ENCODE measurements at places on chromosomes 1 and 21. TPM values are rescaled to one million over a fixed set of nuclear protein-coding genes. Genes with fewer than 3 reads are reported as not detected.

- peaks cover 5% of the 10 kb centered on the region for H3K4me1 ChIP-seq
- H3K27ac ChIP-seq, result no peak overlapping the region
- H3K36me3 ChIP-seq, result peaks cover 7% of the 10 kb centered on the region
- H3K4me3 ChIP-seq, result no peak overlapping the region
- no peaks in the 10 kb centered on the region for H3K27me3 ChIP-seq
These were observed 11.3 kb downstream of the OLFML3 start for GRCh38 chr1:113990530-113990929.

GRCh38 chr1:3822421-3822820 lies 26.1 kb upstream of the LRRC47 start:
- no peak overlapping the region for H3K27ac ChIP-seq
- H3K4me1 ChIP-seq, result no peaks in the 10 kb centered on the region
- DNase-seq, result no peak

DNA sequence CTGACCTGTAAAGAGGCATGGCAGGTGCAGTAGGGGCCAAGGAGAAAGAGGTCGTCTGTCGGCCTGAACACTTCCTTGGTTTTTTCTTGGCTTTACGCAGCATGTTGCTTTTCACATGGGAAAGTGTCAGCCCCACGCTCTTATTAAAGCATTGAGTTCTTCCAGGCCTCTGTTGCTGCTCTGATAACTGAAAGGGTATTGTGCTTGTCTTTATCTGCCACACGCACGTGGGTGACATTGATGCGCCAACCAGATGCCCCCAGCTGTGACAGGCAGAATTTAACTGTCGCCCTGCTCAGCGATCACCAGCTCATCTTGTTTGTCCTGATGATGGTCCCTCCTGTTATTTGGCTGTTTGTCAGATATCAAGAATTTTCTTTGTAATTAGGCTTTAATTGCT lies 76.5 kb downstream of the GALNT2 start:
- DNase-seq, result no peak
- H3K27me3 ChIP-seq, result no peaks in the 10 kb centered on the region
- peak overlapping the region; percentile 57 for H3K27ac ChIP-seq
- H3K4me3 ChIP-seq, result no peak overlapping the region
- no peaks in the 10 kb centered on the region for H3K36me3 ChIP-seq

- peaks cover 11% of the 10 kb centered on the region for H3K4me1 ChIP-seq
- H3K27ac ChIP-seq, result no peak overlapping the region
- DNase-seq, result no peak
- no peaks in the 10 kb centered on the region for H3K27me3 ChIP-seq
- H3K4me3 ChIP-seq, result peak overlapping the region; percentile 47
These were observed 107.6 kb upstream of the SGIP1 start for GRCh38 chr1:66426239-66426853.

GRCh38 chr1:40338745-40339419 lies 21.8 kb upstream of the COL9A2 start:
- peak overlapping the region; percentile 60 for H3K4me3 ChIP-seq
- DNase-seq, result peak; percentile 87
- no peak overlapping the region for H3K27ac ChIP-seq
- H3K4me1 ChIP-seq, result peaks cover 53% of the 10 kb centered on the region

DNA sequence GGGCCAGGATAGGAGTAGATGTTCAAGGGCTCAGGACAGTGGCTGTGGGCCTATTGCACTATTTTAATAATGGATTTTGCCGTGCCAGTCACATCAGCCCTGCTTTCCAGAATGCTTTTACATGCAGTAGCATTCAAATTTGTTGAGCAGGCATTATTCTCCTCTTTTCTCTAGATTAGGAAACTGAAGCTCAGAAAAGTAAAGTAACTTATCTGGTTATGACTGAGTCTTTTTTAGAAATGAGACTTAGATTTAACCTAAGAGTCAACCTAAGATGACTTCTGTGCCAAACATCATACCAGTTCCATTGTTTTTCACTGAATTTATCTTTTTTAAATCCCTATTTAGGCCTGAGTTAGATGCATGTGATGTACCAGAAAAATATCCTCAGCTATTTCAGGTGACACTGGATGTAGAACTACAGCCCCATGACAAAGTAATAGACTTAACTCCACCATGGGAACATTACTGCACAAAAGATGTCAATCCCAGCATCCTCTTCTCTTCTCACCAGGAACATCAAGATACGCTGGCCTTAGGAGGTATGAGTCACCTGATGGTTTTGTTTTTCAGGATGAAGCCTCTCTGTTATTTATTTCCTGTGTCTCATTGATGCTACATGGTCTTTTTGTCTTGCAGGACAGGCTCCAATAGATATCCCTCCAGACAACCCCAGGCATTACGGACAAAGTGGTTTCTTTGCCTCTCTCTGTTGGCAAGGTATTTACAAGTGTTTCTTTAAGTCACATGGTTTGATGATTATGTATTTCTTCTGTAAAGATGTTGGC lies 31.4 kb upstream of the LEPR start:
- H3K27ac ChIP-seq, result peak overlapping the region; percentile 77
- H3K4me3 ChIP-seq, result peak overlapping the region; percentile 15
- H3K27me3 ChIP-seq, result no peaks in the 10 kb centered on the region
- peaks cover 39% of the 10 kb centered on the region for H3K4me1 ChIP-seq
- no peaks in the 10 kb centered on the region for H3K36me3 ChIP-seq
- DNase-seq, result no peak

GRCh38 chr1:211155040-211155439 lies 21.1 kb upstream of the KCNH1 start:
- no peaks in the 10 kb centered on the region for H3K4me1 ChIP-seq
- H3K4me3 ChIP-seq, result no peak overlapping the region
- no peak for DNase-seq
- no peak overlapping the region for H3K27ac ChIP-seq
- H3K27me3 ChIP-seq, result no peaks in the 10 kb centered on the region

- no peak overlapping the region for H3K27ac ChIP-seq
- DNase-seq, result no peak
- no peak overlapping the region for H3K4me3 ChIP-seq
- H3K27me3 ChIP-seq, result peaks cover 23% of the 10 kb centered on the region
- no peaks in the 10 kb centered on the region for H3K4me1 ChIP-seq
These were observed 179.8 kb downstream of the FOXD2 start for GRCh38 chr1:47617381-47618221.

- H3K4me3 ChIP-seq, result no peak overlapping the region
- H3K4me1 ChIP-seq, result peaks cover under 1% of the 10 kb centered on the region
- DNase-seq, result no peak
- H3K27me3 ChIP-seq, result no peaks in the 10 kb centered on the region
- no peaks in the 10 kb centered on the region for H3K36me3 ChIP-seq
These were observed 251.1 kb upstream of the RAB4A start for GRCh38 chr1:229019663-229020271.

GRCh38 chr1:49597436-49597835 lies 426.3 kb downstream of the AGBL4 start:
- no peak overlapping the region for H3K27ac ChIP-seq
- H3K4me3 ChIP-seq, result no peak overlapping the region
- H3K27me3 ChIP-seq, result no peaks in the 10 kb centered on the region
- no peaks in the 10 kb centered on the region for H3K36me3 ChIP-seq

- H3K36me3 ChIP-seq, result no peaks in the 10 kb centered on the region
- H3K4me1 ChIP-seq, result peaks cover 6% of the 10 kb centered on the region
- no peaks in the 10 kb centered on the region for H3K27me3 ChIP-seq
These were observed 38.8 kb upstream of the CLCA4 start for GRCh38 chr1:86507935-86508582.

The OR10K1 gene
- total RNA-seq, result not detected

The CD101 gene
- 3.0 TPM for total RNA-seq

The RXFP4 gene
- not detected for total RNA-seq

The EXO1 gene
- total RNA-seq, result 56.2 TPM

All from activated T-cell treated with anti-CD3 and anti-CD28 coated beads, Interleukin-2, amount 50 U/mL, for 72 hours (primary cell).